ENCODE measurements at places on chromosomes 3 and 15. TPM values are rescaled to one million over a fixed set of nuclear protein-coding genes. Genes with fewer than 3 reads are reported as not detected.

DNA sequence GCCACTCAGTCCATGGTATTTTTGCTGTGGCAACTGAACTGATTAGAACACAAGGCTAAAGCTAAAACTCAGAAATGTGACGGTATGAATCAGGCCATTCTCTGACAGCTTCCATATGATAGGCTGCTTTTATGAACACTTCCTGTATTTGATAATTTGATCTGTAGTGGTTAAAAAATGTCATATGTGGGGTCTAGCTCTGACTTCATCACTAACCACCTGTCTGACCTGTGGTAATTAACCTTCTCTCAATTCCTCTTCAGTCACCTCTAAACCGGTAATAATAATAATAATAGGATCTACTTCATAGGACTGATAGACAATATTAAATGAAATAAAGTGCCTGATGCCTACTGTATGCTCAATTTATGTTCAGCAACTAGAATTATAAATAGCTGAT, 223.2 kb downstream of the MBNL1 start:
- DNase-seq: no peak

- DNase-seq: no peak
These were observed 26.1 kb downstream of the RPL39L start for GRCh38 chr3:187112934-187113793.

DNA sequence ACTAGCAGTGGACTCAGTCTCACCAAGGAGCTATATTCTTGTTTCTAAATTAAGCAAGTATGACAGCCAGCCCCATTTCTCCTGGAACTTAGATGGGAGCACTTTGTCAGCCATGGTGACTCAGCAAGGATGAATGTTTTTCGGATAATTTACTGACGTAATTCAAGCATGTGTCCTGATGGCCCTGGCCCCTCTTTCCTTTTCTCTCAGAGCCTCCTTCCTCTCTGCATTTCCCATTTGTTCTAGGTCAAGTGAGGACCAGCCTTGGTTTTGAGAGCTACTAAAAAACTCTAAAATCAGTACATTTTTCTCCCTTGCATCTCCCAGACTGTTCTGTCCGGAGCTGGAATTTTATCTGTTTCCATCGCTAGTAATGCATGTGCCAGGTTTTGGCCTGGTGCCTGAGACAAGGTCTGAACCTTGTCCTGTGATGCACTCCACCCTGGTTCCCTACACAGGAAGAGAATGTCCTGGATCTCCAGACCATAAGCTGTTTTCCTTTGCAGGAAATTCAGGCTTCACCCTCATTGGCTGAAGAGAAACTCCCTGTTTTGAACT, 256.6 kb upstream of the ROPN1 start:
- peak; percentile 64 for DNase-seq

Gene SPESP1
- 4.3 TPM for total RNA-seq

DNA sequence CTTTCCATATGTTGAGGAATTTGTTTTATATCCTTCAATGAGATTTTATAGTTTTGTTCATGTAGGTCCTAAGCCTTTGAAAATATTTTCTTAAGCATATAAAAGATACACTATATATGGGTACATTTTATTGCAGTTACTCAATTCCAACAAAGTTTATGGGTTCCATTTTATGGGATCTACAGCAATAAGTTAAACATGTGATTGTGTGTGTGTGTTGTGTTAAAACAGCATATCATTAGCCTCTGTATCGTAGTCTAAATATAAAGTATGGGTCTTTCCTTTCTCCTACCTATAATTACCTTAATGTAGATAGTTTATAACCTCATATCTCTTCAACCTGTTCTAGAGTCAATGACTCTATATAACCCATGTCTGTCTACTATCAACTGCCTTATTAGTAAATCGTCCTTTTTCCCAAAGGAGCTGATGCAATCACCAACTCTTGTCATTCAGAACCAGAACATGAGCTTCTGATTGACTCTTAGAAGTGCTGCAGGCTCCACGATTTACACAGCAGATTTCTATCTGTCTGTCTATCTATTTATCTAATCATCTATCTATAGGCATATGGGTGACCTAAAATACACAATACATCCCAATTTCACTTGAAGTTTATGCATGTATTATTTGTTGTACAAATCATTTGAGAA, 512.6 kb upstream of the CBLB start:
- DNase-seq: no peak

- no peak for DNase-seq
These were observed 542 bp upstream of the MEIS2 start for GRCh38 chr15:37100966-37101215.

Gene QRICH1
- total RNA-seq: 61.2 TPM

DNA sequence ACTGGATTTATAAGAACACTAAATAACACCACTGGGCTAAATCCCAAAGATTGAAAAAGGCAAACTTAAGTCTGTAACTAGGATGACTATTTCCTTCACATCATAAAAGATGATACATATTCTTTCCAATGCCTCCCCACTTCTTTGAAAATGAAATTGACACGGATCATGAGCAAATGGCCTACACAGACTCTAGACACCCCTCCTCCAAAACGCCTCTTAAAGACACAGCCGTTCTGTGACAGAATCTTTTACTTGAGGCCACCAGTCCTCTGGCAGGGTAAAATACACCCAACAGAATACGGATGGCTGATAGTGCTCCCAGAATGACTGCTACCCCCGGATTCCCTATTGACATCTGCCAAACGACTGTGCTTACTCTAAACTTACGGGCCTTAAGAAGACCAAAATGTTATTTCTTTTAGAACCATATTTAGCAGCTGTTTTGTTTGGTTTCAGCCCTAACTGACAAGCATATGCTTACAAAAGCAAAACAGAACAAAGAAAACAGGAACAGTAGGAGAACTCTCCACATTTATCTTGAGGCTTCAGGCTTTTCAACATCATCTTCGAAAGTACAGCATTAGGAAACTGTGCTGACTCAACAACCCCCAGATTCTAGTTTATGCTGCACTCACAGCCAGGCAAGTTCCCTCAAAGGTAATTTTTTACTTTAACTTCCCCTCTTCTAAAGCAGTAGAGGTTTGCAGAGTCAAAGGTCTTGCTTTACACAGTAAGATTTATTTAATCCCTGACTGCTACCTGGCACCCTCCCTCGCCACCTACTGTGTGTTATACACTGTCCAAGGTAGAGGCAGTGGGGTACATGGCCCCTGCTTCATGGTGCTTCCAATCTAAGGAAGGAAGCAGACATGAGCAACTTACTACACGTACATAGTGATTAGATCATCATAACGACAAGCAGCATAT, 84.3 kb downstream of the TNIK start:
- no peak for DNase-seq

Gene H1-8
- total RNA-seq: not detected

DNA sequence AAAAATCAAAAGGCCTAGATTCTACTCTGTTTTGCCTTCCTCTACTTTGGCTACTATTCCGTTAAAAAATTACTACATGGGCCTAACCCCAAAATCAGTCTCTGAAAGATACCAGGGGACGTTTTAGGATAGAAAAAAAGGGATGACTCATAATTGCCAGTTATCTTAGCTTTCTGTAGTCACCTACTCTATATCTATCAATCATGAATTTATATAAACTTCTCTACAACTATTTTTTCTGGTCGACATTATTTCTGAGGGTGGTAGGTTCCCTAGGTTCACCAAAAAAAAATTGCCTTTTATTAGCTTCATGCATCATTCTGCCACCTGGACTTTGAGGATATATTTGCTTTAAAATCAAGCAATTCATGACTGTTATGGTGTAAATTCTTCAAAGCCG, 36.5 kb downstream of the RAF1 start:
- DNase-seq: no peak

GRCh38 chr3:71064956-71065763, 518.4 kb downstream of the FOXP1 start:
- peak; percentile 73 for DNase-seq

Gene C3orf49
- total RNA-seq: not detected

DNA sequence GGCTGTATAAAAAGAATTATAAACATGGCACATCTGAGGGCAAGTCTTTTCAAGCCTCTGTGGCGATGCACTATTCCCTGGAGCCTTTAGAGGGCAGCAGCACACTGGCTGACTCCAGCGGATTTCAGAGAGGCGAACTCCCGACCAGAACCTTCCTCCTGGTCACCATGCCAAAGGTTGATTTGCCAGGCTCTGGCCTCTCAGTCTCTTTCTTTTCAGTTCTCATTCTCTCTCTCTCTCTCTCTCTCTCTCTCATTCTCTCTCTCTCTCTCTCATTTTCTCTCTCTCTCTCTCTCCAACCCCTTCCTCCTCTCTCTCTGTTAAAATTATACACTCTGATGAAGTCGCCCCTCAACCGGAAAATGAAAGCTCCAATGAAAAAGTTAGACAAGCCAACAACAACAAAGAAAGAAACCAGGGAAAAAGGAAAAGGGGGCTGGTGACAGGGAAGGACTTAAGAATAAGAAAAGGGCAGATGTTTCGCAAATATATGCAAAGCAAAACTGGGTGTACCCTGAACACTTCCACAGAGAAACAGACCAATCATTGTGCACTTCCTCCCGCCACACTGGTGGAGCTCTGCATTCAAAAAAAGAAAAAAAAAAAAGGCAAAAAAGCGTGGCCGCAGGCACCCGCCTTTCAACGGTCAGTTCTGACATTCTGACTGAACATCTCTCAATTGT, 90.2 kb downstream of the TIGIT start:
- peak; percentile 83 for DNase-seq

Gene FSD2
- 71.6 TPM for total RNA-seq

Gene CRBN
- 64.7 TPM for total RNA-seq

Gene SERINC4
- 0.25 TPM for total RNA-seq

DNA sequence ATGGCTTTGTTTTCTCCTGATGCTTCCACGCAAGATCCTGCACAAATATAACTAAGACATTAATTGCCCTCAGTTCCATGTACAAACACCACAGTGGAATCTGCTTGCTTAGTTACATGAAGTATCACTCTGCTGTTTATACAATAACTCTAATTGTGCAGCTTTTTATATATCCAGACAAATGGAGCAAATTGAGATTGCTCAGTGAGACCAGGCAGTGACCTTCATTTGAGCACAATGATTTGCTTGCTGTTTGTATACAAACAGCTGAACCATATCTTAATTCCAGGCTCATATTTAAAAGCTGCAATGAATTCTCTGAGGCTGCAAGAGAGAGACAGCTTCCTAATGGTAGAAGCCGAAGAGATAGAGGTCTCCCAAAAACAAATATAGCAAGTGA, 243.7 kb downstream of the CADPS start:
- no peak for DNase-seq

Gene CCR1
- total RNA-seq: 1.2 TPM

GRCh38 chr3:123491966-123492587, 43.2 kb upstream of the ADCY5 start:
- DNase-seq: no peak

DNA sequence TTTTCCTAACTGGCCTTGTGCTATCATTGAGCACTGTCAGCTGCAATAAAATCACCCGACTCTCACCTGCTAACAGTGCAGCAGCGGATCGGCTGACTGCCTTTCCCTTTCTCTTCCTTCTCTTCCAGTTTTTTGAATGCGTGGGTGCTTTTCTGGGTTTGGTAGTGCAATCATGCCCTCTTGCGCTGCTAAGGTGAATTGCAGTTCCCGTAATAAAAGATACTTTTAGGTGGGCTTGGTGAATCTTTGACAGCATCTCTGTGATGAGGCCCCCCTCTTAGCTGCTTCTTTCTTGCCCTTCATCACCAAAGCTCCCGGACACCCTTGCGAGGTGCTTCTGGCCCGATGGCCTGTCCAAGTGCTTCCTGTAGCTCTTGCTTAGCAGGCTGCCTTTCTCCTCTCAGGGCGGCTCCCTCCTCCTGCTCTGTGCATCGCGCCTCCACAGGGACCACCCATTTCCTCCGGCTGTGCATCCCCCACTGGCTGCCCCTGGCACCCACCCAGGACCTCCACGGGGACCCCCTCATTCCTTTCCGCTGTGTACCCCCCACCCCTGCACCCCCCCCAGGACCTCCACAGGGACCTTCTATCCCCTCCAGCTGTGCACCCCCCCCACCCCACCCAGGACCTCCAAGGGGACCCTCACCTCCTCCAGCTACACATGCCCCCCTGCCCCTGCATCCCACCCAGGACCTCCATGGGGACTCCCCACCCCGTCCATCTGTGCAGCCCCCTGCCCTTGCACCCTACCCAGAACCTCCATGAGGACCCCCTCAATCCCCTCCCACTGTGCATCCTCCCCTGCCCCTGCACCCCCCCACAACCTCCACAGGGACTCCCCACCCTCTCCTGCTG, 50.8 kb upstream of the RPL32 start:
- DNase-seq: peak; percentile 13

Gene CPB1
- not detected for total RNA-seq

- no peak for DNase-seq
These were observed 16.7 kb upstream of the ZMAT3 start for GRCh38 chr3:179088306-179088705.

- DNase-seq: no peak
These were observed 942.0 kb downstream of the SQOR start for GRCh38 chr15:46576646-46577395.

GRCh38 chr3:123310741-123311140, 109.0 kb downstream of the SEC22A start:
- DNase-seq: no peak

Gene GOLGA6A
- total RNA-seq: not detected

GRCh38 chr15:79402136-79402535, 30.0 kb upstream of the MINAR1 start:
- DNase-seq: no peak

DNA sequence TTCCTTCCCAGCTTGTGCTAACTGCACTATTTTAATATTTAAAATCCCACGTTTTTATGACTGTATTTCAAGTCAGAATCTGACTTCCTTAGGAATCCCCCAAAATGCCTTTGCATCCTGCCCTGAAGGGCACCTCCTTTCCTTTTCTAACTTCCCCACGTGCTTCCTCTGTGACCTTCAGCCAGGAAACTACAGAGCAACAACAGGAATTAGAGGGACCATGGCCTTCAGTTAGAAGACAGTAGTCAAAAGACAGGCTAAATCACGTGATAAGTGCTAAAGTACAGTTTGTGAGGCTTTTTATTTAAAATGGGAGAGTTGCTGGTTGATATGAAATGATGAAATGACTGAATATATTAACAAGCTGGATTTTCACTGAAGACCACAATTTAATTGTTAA, 11.8 kb upstream of the ABHD10 start:
- DNase-seq: no peak

DNA sequence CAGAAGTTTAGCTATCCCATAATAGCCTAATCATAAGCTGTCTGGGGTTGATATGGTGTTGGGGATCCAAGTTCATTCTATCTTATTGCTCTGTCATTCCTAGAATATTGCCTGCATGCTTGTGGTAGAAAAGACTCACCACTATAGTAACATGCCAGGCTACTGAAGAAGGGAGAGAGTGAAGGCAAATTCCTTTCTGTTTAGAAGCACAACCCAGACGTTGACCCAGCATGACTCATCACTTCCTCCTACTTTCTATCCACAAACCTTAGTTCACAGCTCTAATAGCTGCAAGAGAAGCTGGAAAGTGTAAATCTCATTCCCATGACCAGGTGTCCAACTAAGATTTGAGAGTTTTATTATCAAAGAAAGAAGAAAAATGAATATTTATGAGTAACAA, 57.8 kb upstream of the NMD3 start:
- DNase-seq: no peak

Gene CFAP91
- total RNA-seq: 1.4 TPM

- DNase-seq: peak; percentile 66
These were observed 209.0 kb downstream of the SLCO3A1 start for GRCh38 chr15:92062505-92062904.

Gene GPR171
- total RNA-seq: not detected

- DNase-seq: no peak
These were observed 385.5 kb downstream of the FOXP1 start for GRCh38 chr3:71197841-71198565.
